Natural killer cell (primary cell): ENCODE measurements at places on chromosomes 6 and 20.

GRCh38 chr20:11305406-11305805 is 612.3 kb upstream of the BTBD3 start:
- DNase-seq: no peak

DNA sequence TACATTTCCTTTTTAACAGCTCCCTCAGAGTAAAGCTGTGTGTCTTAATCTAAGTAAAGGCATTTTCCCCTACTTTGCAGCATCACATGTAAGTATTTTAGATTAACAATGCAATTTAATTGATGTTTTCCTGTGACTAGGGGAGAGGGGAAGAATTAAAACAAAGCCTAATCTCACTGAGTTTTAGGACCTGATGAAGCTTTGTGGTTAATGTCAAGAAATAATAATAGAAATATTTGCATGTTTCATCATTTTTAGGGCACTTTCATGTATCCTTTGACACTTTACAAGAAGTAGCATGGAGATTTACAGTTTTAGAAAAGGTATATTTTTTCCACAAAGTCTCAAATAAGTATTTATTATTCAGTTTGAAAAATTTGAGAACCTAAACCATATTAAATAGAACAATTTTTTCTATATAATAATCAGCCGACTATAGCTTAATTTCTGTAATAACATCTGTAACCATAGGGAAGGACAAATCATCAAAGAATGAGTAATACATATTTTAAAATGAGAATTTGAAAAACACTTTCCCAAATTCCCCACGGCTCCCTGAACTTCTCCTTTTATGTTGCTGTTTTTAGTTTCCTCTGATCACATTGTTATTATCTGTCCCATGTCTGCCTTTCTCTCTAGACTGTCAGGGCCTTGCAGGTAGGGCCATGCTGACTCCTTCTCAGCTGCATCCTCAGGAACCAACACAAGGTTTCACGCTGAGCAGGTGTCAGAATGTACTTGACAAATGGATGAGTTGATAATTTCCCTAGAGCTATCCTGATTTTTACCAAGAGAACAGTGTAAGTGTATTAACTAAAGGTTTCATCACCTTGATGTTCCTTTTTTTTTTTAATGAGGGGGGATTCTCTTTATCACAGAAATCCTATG is 338.1 kb downstream of the SYNE1 start:
- DNase-seq: no peak

- no peak for DNase-seq
These were observed 43.5 kb upstream of the PCMTD2 start for GRCh38 chr20:64211874-64212658.

GRCh38 chr6:157732007-157732406 is 91.0 kb upstream of the SNX9 start:
- DNase-seq: no peak

DNA sequence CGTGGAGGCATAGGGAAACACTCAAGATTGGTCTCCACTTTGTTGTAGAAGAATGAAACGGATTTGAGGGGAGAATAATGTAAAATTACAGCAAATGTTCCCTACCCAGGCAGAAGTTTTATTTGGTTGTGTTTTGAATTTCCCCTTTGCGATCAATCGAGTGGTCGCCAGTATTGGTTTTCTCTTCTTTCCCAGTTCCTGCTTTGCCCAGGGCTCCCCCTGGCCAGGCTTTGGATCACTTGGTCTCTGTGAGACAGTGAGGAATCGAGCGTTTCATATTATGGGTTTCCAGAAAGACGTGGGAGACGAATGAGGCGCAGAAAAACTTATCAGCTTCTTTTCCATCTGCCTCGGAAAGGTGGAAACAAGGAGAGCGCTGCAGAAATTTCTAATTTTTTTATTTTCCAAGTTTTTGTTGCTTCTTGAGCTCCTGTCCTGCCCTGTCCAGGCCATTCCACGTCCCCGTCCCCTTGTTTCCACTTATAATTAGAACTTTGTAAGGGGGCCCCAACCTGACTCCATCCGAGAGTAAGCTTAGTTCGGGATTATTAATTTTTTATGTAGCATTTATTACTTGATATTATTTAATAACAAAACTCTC is 7.5 kb upstream of the TBX18 start:
- DNase-seq: no peak

- no peak for DNase-seq
These were observed 6.8 kb downstream of the SASH1 start for GRCh38 chr6:148349466-148349865.

DNA sequence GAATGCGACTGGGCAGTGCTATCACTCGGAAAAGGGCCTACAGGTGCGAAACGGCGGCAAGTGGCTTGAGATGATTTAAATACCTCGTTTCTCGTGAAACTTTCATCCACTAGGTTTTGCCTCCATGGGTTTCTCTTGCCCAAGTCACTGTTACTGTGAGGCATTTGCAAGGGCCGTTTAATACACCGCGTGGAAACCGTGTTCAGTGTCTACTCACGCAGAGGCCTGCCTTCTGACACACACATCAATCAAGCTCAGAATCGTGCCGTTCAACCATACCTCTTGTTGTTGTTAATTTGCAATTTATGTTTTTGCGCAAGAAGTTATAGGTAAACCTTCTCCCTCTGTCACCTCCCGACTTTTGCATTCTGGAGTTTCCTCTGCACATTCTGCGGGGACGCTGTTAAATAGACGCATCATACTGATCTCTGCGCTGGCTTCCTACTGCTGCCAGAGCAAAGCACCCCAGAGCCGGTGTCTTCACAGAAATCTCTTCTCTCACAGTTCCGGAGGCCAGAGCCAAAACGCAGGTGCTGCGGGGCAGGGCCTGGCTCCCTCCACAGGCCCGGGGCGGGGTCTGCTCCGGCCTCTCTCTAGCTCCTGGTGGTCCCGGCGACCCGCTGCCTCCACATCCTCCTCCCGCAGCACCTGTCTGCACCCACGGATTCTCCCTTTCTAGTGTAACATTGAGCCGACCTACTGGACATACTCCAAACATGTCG is 251.4 kb downstream of the SMOC2 start:
- no peak for DNase-seq

GRCh38 chr6:74069089-74069581 is 373.1 kb downstream of the CD109 start:
- DNase-seq: no peak

- DNase-seq: no peak
These were observed 9.0 kb downstream of the TEAD3 start for GRCh38 chr6:35487658-35488516.

GRCh38 chr20:59778615-59779200 is 154.7 kb downstream of the SYCP2 start:
- peak; percentile 8 for DNase-seq

GRCh38 chr20:45066372-45066771 is 34.6 kb downstream of the KCNS1 start:
- DNase-seq: no peak

- DNase-seq: no peak
These were observed 16.2 kb upstream of the BEND6 start for GRCh38 chr6:56938649-56939191.

- DNase-seq: no peak
These were observed 27.1 kb downstream of the HSF2 start for GRCh38 chr6:122426597-122426996.

DNA sequence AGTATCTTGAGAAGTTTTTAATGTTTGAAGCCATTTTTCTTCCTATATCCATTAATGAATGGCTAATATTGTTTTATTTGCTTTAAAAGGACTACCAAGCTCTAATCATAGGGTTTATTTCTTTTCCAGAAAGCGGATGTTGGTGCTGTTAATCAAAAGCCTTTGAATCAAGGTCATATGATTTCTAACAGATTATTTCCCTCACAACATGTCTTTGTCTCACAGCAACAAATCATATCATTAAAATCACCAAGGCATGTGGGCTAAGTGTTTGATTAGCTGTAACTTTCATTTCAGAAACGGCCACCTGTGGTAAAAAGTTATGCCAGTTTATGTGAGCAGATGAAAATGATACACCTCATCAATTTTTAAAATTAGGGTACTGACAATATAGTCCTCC is 21.7 kb downstream of the TRAF3IP2 start:
- no peak for DNase-seq

GRCh38 chr6:57435475-57436160 is 118.2 kb downstream of the PRIM2 start:
- DNase-seq: no peak

- no peak for DNase-seq
These were observed 143.0 kb downstream of the SAMD5 start for GRCh38 chr6:147651249-147652063.

DNA sequence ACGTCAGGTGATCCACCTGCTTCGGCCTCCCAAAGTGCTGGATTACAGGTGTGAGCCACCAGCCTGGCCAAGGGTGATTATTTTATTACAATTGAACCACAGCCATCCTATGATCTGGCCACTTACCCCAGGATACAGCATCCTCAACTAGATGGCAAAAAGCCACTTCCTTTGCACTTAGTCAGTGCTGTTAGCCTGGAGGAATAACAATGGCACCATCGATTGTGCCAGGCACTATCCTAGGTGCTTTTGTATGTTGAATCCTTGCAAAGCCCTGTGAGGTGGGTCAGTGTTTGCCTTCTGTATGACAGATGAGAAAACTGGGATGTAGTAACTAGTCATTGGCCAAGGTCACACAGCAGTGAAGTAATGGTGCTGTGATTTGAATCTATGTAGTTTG is 11.2 kb upstream of the TTPAL start:
- no peak for DNase-seq

- no peak for DNase-seq
These were observed 80.6 kb downstream of the ATP9A start for GRCh38 chr20:51687630-51688029.

DNA sequence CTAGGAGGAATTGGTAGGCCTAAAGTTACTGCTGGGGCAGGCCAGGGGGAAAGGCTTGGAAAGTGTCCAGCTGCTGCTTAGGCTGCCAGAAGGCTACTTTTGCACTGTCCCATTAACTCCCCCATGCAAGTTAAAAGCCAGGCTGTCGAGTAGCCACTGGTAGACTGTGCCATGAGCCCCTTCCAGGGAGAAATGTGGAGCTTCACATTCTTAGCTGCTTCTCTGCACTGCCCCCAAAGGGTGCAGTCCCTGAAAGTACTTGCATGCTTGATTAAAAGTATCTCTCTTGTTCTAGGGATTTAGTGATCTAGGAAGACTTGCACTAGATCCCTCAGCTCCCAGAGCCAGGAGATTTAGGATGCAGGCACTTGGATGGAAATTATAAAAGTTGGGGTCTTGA is 57.3 kb downstream of the CDC5L start:
- DNase-seq: no peak

- DNase-seq: no peak
These were observed 34.7 kb upstream of the ASCC3 start for GRCh38 chr6:100915876-100916275.

GRCh38 chr6:136526196-136526930 is 23.9 kb downstream of the MAP7 start:
- DNase-seq: no peak

DNA sequence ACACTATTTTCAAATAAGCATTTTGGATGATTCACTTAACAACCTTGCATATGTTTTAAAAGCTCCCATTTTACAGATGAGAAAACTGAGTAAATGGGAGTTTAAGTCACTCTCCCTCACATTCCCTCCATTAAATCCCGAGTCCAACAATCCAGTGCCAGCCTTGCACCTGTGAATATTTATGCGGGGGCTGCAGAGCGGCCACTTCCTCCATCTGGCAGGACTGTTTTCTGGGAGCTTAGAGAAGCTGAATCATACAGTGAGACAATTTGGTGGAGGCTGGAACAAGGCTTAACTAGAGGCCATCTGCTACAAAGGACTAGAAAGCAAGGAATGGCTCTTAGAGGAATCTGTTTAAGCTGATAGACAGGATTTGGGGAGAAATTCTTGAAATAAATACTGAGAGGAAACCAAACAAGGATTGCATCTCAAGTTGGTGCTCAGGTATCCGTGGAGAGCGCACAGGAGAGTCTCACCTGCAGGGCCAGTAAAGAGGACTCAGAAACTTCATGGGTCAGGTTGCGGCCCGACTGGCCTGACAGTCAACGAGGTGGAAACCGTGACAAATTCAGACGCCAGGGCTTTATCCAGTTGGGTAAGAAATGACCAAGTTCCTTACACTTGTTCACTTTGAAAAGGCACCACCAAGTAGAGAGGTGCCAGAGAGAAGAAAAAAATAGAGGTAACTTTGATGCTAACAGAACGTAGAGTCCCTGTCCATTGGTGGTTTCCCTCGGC is 478.5 kb downstream of the QKI start:
- DNase-seq: no peak

GRCh38 chr6:130473886-130474285 is 108.1 kb downstream of the TMEM200A start:
- DNase-seq: no peak

GRCh38 chr20:52496191-52496590 is 304.6 kb upstream of the ZFP64 start:
- DNase-seq: no peak

DNA sequence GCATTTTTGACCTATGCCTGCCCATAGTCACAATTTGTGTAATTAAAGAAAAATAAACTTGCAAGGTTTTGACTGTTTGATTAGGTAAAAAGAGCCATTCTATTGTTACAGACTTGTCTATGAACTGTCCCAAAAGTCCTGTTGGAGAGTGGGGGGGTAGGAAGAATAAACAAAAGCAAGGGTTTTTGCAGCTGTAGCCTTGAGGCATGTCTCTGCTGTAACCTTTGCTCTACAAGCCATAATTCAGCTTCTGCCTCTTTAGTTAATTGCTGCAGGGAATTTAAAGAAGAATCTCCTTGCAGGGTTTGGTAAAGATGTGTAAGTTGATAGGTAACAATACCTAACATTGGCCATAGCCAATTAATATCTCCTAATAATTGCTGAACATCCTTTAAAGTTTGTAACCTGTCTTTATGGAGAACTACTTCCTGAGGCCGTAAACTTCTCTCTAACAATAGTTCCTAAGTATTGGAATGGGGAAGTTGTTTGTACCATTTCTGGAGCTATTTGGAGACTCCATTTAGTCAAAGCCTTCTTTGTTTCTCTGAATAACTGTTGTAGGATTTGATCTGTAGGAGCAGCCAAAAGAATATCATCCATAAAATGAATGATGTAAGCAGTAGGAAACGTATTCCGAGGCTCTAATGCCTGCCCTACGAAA is 7.9 kb upstream of the ABHD12 start:
- DNase-seq: no peak

DNA sequence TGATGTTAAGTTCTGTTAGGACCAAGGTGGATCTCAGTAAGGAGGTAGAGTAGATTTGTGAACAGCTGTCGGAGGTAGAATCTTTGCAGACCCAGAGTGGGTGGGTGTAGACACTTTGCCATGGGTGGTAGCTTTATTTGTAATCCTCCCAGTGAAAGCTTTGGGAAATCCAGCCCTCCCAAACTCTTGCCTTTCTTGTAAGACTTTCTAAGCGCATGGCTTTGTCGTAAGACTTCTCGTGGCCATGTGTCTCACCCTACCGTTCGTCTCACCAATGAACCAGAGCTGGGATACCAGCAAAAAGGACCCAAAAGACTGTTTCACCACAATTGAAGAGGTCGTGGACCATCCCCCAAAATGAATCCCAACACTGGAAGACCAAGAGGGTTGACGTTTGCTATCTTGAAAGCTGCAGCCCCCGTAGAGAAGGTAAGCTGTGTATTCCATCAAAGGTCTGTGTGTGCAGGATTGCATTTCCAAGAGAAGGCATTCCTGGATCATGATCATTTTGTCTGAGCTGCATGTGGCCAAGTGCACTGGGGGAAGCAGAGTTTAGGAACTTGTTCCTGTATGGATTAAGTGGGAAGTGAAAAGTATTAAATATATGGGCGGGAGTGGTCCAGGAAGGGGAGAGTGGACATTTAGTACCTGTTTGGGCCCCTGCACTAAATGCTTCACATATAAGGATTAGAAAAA is 5.8 kb upstream of the TMEM14A start:
- no peak for DNase-seq
